ENCODE measurements at places on chromosomes 3 and 15.

- DNase-seq, result peak; percentile 89
Observed at GRCh38 chr3:39267631-39268548, 11.9 kb downstream of the CX3CR1 start.

- no peak for DNase-seq
Observed at GRCh38 chr15:59894835-59895234, 109.3 kb upstream of the FOXB1 start.

DNA sequence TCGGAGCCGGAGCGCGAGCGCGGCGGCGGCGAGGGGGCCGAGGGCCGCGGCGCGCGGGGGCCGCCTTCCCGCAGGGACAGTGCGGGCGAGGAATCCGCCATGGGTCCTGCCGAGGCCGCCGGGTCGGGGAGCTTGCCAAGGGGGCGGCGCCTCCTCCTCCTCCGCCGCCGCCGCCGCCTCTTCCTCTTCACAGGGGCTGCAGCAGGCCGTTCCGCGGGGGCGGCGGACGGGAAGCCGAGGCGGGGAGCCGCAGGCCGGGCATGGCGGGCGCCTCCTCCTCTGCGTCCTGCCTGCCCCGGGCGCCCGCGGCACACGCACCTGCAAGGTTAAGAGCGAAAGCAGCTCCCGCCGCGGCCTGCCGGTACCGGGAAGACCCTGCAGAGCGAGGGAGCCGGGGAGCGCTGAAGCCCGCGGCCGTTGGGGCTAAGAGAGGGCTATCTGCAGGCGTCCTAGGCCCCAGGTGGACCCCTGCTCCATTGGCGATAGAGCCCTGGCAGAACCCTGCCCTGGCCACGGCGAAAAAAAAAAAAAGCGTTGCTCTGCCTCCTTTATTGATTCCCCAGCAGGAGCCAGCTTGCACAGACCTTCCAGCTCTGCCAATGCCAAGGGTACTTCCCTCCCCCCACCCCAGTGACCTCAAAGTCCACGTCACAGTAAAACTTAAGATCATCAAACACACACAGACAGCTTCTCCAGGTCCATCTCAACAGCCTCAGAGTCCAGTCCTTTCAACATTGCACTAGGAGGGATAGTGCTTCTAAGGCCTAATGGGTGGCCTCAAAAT, at the start of gene LYSMD2:
Gene LYSMD2, minus strand, starts transcription at position 134 of the 784 bp plus-strand sequence. Its CDS starts 33 bp downstream, at position 101.
- peak; percentile 56 for DNase-seq

- DNase-seq, result no peak
Observed at GRCh38 chr15:43143203-43143941, 10.0 kb downstream of the TMEM62 start.

- DNase-seq, result no peak
Observed at GRCh38 chr15:26686547-26687187, 86.2 kb downstream of the GABRB3 start.

DNA sequence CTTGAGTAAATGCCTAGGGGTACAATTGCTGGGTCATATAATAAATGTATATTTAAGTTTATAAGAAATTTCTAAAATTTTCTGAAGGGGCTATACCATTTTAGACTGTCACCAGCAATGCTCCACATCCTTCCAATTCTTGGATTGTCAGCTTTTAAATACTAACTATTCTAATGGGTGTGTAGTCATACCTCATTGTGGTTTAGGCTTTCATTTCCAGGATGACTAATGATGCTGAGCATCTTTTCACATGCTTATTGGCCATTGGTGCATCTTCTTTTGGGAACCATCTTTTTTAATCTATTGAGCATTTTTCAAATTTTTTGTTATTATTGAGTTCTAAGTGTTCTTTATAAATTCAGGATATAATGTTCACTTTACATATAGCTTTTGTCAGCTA, 52.5 kb upstream of the CORO2B start:
- no peak for DNase-seq

GRCh38 chr15:78551902-78552301, 11.7 kb downstream of the PSMA4 start:
- no peak for DNase-seq

DNA sequence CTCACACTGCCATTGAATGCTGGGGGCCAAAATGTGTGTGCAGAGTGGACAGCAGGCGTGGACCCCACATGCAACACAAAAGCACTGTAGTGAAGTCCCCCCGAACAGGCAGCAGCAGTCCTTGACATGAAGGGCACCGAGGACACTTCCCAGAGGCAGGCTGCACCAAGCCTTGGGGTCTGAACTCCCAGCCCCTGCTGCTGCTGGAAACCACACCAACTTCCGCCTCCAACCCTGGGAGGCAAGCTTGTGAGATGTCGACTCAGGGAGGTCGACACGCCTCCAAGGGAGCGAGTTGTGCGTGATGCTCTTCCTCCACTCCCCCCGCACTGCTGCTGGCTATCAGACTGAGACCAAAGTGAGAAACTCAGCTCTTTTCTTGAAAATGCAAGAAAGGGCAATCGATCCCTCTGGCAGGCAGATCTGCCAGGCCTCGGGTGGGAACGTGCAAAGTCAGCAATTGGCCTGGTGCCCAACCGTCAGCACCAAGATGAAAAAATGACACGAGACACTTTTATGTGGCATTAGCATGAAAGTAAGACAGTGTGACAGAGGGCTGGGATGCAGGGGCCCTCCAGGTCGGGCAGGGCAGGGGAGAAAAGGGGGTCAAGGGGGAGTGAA, 43.6 kb downstream of the WHAMM start:
- no peak for DNase-seq

- no peak for DNase-seq
Observed at GRCh38 chr3:148958696-148959095, 32.6 kb upstream of the GYG1 start.

GRCh38 chr3:27090275-27091041, 278.7 kb downstream of the NEK10 start:
- DNase-seq, result no peak

DNA sequence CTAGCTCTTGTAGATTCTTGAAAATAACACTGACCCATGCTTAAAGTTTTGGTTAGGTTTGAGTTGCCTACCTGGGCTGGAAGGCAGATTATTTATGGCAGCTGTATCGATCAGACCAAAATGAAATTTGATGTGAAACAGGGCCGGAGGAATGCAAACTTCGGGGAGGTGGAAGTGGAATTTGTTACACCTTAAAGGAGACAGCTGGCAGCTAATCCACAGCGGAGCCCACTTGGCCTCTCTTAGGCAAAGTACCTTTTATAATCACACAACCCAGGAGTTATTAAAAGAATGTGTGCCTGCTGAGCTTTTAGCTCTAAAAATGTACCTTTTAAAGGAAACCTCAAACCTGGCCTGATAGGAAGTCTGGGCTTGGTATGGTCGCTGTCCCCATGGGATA, 250.9 kb upstream of the TPM1 start:
- DNase-seq, result no peak

- no peak for DNase-seq
Observed at GRCh38 chr3:179829401-179829800, 176.6 kb downstream of the USP13 start.

GRCh38 chr15:68819495-68820294, 1.0 kb downstream of the ANP32A start:
- no peak for DNase-seq

DNA sequence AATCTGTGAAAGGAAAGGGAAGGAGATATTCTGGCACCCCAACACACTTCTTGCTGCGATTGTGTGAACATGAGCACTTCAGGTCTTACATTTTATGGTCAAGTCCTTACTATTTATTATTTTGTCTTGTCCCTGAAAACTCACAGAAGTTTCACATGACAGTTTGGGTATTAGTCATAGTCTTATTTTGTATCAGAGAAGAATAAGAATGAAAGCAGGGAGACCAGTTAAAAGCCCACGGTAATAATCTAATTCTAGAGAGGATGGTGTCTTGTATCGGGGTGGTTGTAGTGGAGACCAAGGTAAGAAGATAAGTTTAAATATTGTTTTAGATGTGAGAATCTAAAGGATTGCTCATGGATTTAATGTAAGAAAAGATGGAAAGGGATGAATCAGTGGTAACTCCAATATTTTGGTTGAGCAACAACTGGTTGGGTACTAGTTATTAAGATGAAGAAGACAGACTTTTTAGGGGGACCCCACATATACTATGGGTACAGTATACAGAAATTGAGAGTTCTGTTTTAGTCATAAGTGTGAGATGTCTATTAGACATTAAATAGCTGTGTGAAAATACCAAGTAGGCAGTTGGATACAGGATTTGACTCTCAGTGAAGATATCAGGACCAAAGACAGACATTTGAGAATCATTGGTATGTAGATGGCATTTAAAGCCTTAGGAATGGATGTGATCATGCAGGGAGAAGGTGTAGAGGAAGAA, 227.6 kb downstream of the MFSD1 start:
- no peak for DNase-seq

DNA sequence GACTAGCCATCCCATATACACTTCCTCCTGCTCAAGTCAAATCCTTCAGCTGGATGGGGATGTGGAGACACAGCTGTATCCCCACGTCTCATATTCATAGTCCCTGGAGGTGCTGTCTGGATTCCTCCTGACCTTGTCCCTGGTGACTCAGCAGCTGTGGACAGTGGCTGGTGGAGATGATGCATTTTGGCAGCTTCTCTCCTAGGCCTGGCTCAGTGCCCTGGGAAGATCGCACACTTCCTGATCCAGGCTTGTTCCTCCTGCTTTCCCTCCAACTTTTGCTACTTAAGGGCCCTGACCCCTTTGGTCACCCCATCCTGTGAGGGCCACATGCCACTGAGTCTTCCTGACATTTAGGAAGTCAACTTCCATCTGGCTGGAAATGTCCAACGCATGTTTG, 44.4 kb downstream of the ADAMTSL3 start:
- DNase-seq, result no peak

GRCh38 chr3:46866720-46867549, 3.7 kb upstream of the MYL3 start:
- peak; percentile 85 for DNase-seq

- DNase-seq, result no peak
Observed at GRCh38 chr3:178320456-178321351, 215.5 kb upstream of the KCNMB2 start.

GRCh38 chr3:27089645-27090044, 279.5 kb downstream of the NEK10 start:
- no peak for DNase-seq

DNA sequence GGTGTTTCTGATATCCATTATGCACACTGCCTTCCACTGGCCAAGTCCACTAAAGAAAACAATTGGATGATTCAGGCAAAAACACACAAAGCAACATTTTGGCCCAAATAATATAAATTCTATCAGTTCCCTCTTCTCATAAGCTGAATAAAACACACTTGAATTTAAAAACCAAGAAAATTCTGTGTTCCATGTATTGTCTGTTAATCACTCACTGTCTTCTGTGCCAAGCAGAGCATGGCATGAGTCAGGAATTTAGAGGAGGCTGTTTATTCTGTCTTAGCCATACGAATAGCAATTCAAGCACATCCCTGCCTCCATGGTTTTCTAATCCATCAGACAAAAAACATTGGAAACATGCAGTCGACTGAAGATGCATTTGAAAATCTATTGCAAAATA, 215.6 kb upstream of the UMPS start:
- no peak for DNase-seq

- DNase-seq, result no peak
Observed at GRCh38 chr3:171365489-171365888, 94.7 kb downstream of the TNIK start.

DNA sequence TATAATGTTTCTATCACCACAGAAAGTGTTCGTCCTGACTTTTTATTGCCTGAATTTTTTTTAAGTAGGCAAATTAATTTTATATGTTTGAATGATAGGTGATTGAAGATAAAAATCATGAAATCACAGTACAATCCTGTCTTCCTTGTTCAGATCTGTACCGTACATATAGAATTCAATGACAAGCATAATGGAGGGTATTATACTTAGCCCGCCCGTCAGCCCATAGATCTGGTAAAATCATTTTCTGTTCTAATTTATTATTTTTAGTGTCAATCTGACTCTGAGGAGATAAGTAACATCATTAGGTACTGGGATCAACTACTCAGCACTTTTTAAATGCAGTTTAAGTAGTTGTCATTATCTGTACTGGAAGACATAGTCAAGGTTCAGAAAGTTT, 269.9 kb downstream of the NR2F2 start:
- DNase-seq, result no peak

- DNase-seq, result no peak
Observed at GRCh38 chr3:157816896-157817295, 289.3 kb downstream of the SHOX2 start.

DNA sequence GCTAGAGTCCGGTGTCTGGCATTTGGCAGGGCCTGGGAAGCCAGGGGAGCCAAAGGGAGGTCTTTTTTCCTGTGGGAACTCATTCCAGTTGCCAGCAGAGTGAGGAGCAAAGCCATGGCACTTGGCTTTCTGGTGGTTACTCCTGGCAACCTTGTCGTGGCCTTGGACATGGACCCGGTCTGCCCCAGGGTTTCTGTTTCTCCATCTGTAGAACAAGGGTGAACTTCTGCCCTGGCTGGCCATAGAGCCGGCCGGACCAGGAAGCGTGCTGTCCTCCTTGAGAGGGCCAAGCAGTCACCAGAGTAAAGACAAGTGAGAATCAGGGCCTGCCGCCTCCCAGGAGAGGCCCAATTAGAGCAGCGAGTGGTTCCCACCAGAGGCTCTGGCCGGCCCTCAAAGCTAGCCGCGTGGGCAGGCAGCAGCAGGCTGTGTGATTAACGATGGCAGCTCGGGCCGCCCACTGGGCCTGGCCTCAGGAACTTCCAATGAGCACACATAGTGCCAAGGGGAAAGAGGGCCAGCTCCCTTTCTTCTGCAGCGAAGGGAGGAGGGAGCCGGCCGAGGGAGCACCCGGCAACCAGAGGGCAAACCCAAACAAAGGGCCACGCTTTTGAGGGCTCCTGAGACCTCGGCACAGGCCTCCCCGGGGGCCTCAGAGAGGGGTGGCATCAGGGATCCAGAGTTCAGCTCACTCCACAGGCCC, 29.1 kb upstream of the ELP6 start:
- no peak for DNase-seq

DNA sequence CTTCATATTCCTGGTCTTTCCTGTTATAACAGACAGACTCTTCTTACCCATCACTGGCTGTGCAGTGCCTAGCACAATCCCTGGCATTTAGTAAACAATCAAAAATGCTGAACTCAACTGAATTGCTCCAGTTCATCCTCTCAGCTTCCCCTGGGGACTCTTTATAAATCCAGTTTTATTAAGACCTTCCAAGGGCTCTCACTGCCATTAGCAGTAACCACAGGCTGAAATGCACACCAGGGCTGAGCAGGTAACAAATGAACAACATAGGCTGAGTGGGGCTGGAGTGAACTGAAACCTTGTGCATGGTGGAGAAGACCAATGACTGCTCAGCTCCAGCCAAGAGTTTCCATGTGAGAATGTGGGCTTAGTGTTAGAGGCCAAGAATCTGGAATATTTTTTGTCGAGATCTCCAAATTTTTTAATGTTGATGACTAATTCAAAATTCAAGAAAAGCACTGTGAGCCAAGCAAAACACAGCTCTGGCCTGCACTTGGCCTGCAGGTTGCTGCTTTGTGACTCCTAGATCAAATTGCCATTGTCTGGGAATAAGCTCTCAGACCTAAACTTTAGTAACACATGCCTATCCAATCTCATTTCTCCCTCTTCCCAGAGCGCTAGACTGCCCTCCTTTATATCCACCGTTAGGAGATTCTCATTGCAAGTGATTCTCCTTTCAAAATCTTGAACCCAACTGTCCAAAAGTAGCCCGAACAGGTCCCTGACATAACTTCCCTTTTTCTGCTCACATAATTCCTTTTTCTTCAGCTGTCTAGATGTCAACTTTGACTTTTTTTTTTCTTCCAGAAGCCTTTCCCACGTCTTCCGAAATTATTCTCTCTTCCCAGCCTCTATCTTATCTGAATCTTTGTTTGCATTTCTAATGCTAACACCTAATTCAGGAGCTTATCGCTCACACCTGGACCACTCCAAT, 7.4 kb downstream of the SQOR start:
- no peak for DNase-seq

- no peak for DNase-seq
Observed at GRCh38 chr3:170660139-170660538, 74.3 kb upstream of the SLC7A14 start.

- DNase-seq, result no peak
Observed at GRCh38 chr3:154338008-154338407, 13.7 kb upstream of the DHX36 start.

Data from CD8-positive, alpha-beta memory T cell (primary cell).